Kidney capillary endothelial cell (primary cell): ENCODE measurements at places on chromosomes 6 and 20.

DNA sequence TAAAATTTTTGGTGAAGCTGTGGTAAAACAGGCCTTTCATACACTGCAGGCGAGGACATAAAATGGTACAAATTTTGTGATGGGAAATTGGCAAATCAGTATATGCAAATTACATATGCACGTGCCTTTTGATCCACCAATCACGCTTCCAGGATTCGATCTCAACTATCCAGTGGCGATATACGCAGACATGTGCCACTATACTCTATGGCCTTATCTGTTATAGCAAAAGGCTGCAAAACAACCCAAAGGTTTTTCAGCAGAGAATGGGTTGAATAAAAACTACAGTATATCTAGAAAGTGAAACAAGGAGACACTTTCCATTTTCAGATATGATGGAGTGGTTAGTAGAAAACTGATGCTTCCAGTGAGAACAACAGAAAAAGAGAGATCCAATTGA is 41.9 kb upstream of the ERVFRD-1 start:
- DNase-seq: no peak

- no peak for DNase-seq
Measured at GRCh38 chr6:100188754-100189153, 194.7 kb upstream of the MCHR2 start.

DNA sequence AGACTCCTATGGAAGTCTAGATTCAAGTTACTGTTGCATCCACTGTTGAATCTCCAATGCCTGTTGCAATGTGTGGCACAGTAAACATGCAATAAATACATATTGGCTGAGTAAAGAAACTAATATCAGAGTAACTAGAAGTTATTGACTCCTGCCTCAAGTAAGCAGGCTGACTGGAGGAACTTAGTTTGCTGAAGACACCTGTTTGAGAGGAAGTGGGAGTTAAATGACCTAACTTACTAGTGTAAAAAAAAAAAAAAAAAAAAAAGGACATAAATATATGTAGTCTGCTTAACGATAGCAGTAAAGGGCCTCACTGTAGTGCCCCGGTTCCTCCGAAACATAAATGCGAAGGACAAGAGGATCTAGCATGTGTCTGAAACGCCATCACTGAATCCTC is 249.8 kb upstream of the PRDM1 start:
- no peak for DNase-seq

DNA sequence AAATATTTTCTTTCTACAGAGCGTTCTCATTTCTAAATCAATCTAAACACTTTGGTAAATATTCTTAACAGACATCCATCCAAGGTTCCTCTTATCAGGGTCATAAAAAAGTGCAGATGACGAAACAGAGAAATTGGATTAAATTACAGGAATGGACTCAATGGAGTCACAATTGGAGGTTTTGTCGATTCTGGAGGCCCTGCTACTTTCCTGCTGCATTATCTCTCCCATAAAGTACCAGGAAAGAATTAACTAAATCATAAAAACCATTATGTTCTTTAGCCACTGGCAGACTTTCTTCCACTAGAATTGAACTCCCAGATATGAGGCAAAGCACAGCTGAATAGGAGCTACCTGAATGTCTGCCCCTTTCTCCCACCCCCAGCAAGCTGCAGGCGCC is 610.6 kb downstream of the HDGFL1 start:
- no peak for DNase-seq

DNA sequence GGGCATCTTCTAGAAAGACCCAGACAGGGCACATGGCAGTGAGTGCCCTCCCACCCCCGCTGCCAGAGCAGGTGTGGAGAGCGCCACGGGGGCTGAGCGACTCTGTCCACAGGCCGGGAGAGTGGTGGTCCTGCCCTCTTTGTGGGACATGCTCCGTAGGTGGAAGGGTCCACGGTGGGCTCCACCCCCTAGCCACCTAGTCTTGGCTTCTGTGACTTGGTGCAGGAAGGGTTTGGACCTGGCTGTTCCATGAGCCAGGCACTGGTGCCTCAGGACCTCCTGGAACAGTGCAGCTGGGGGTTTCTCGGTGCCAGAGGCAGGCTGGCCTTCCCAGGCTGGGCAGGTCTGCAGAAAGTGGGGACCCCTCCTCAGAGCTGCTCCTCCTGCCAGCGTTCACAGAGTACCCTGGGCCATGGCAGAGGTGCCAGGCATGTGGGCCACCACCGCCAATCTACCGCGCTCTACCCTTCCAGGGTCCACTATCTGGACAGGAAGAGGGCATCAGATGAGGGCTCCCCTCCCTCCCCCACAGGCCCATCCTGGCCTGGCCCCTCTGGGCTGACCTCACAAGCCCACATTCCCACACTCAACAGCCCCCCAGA is 23.0 kb downstream of the SLCO4A1 start:
- DNase-seq: no peak

- DNase-seq: peak; percentile 78
Measured at GRCh38 chr6:136784910-136785746, 7.1 kb downstream of the MAP3K5 start.

GRCh38 chr20:3876676-3877075 is 12.5 kb upstream of the PANK2 start:
- no peak for DNase-seq

DNA sequence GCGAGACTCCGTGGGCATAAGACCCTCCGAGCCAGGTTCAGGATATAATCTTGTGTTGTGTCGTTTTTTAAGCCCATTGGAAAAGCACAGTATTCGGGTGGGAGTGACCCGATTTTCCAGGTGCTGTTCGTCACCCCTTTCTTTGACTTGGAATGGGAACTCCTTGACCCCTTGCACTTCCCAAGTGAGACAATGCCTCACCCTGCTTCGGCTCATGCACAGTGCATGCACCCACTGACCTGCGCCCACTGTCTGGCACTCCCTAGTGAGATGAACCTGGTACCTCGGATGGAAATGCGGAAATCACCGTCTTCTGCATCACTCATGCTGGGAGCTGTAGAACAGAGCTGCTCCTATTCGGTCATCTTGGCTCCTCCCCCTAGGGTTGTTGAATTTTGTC is 307.7 kb upstream of the DEFB115 start:
- no peak for DNase-seq

DNA sequence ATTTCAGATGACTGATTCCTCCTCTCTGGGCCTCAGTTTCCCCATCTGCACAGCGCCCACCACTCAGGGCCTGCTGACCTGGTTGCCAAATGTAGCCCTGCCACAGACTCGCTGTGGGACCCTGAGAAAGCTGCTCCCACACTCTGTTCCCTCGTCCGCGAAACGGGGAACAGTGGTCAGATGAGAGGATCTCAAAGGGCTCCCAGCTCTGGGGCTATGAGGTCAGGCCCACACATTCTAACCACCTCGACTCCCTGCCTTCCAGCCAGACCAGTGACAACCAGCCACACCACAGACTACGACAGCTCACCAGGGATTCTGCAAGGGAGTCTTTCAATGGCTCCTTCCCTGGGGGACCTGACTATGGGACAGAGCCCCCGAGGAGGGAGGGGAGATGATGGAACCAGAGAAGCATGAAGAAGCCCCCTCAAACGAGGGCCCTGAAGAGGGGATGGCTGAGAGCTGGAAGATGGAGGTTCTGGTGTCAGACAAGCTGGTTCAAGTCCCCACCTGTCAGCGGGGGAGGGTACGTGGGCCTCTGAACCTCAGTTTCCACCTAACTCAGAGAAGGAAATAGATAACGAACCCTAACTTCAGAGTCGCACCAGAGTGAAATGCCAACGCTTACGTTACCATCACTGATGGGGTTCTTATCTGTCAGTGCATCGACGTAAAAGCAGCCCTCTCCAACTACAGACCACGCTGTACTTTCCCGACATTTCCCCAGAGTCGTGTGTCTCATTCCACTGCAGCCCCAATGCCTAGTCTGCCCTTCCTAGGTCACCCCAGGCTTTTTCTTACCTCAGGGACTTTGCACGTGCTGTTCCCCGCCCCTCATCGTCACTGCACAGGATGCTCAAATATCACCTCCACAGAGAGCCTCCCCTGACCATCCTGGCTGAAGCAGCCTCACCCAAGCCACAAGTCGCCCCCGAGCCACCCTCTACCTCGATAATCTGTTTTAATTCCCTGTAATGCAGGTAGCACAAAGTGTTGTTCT is 60.5 kb downstream of the PREX1 start:
- DNase-seq: no peak

DNA sequence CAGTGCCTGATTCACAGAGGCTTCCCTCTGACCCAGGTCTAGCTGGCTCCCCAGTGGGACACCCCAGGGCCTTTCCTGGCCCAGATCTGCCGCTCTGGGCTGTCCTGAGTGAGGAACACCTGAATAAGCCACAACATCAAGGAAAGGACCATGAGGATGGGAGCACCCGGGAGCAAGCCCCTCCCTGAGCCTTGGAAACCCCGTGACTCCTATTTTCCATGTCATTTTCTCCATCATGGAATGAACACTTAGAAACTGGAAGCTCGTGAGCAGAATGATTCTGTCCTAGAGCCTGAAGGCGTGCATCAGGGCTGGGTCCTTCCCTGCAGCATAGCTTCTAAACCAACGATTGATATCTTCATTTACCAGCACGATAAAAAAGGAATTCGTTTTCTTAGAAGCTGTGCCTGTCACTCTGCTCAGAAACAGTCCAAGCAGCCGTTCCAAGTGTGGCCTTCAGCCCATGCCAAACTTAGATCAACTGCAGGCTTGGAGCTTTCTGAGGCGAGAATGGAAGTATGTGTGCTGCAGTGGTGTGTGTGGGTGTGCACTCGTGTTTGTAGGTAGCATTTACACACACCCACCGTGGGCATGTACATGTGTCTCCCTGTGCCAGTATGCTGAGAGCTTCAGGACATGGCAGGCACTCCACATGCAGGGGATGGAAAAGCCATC is 83.2 kb upstream of the FOXC1 start:
- DNase-seq: no peak

GRCh38 chr20:62985444-62985778 is 21.4 kb downstream of the BHLHE23 start:
- DNase-seq: no peak
